Hippocampal formation (tissue), 2 donors: ENCODE measurements at places on chromosomes 7 and 10.

DNA sequence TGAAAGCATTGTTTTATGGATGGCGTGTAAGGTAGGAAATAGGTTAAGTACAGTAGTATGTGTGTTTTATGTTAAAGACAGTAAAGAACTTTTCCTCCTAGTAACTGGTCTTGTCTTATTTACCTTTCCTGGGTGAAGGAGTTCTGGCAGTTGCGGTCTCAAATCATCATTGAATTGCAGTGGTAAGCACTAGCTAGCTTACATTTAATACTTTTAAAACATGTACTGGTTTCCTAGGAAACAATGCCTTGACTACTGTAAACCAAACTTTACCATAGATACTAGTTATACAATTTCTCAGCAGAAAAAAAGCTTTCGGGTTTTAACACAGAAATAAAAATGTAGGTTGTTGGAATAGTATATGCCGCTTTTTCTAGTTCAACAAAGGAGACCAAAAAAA, 37.7 kb downstream of the PRKG1 start:
- DNase-seq = no peak

GRCh38 chr7:29599026-29599425, 35.4 kb downstream of the PRR15 start:
- no peak for DNase-seq

DNA sequence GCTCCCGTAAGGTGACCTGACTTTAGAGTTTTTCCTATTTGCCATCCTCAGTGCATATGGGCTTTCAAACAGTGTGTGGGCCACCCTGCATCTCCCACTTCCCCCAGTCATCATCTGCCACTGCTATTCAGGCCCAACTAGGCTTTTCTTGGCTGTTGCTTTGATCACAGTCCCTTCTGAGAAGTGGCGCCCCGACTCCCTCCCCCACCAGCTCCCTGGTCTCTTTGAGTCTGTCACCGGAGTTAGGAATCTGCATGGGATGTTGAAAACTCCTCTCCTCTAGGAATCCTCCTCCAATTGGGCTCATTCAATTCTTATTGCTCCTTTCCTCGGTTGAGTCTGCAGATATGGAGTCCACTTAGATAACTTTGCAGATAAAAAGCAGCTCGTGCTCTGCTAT, 32.1 kb downstream of the HIF1AN start:
- DNase-seq = no peak

DNA sequence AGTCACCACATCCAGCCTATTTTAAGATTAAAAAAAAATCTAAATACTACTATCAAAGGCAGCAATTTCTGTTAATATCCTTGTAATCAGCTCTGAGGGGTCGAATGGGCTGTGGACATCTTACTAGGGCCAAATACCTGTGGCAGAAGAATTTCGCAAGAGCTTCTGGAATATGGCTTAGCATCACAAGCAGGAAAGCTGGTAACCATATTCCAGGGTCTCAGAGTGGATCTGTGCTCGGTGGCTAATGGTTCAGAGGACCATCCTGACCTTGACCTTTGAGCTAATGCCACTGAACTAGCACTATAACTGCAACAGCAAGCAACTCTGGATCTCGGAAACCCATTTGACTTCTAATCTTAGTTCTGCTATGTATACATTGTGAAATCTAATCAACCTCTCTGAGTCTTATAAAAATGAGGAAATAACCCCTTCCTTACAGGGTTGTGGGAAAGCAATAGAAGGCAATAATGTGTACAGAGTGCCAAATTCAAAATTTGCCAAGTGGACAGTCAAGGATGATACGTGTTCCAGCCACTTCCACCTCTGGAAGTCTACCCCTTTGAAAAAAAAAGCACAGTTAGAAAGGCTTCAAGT, 65.5 kb downstream of the CYP26A1 start:
- no peak for DNase-seq

DNA sequence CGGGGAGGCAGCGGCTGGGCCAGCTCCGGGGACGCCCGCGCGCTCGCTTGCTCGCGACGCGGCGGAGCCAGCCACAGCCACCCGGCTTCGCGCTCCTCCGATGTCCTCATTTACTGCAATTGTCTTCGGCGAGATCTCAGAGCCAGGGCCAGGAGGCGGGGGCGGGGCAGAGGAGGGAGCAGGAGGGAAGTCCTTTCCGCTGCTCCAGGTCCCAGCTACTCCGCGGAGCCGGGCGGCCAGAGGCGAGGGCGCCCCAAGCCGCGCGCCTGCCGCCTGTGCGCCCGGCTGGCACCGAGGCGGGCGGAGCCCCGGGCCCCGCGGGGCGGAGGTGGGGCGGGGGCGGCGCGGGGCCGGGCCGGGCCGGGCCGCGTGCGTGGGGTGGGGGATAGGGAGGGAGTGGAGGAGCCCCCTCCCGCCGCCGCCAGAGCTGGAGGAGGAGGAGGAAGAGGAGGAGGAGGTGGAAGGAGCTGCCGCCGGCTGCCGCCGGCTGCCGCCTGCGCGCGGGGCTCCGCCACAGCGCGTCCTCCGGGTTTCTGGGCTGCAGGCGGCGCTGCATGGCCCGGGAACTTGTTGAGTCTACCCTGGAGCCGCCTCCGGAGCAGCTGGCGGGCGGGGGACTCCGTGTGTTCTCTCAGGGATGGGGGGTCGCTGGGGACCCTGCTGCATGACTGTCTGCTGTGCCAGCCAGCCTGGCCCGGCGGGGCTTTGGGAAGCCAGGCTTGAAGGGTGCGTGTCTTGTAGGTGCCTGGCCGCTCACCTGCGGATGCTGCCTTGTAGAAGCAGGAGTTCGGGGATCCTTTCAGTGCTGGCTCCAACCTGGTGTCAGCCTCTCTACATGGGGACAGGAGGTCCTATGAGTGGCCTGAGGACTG, at the start of gene INSYN2A:
TSS of gene INSYN2A (minus strand) at position 310 of the 872 bp plus-strand sequence. CDS start 20,196 bp downstream, outside the sequence.
- DNase-seq = peak; percentile 49

DNA sequence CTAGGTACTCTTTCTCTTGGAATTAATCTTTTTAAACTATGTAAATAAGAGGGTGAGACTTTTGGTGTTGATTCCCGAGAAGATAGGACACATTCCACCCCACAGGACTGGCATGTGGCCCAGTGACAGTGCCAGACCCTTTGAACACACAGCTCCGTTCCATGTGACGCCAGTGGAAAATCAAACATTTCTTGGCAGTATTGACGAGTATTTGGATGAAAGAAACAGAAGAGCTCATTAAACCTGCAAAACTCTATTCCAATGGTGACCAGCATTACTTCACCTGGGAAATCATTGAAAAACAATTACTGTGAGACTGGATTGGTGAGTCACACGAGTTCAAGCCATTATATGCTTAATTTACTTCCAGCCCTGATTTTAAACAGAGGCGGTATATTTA, 25.8 kb downstream of the AKR1E2 start:
- no peak for DNase-seq

GRCh38 chr7:15461576-15461975, 100.2 kb downstream of the AGMO start:
- no peak for DNase-seq

- DNase-seq = peak; percentile 92
These were observed 38.1 kb downstream of the USP54 start for GRCh38 chr10:73552819-73553715.

DNA sequence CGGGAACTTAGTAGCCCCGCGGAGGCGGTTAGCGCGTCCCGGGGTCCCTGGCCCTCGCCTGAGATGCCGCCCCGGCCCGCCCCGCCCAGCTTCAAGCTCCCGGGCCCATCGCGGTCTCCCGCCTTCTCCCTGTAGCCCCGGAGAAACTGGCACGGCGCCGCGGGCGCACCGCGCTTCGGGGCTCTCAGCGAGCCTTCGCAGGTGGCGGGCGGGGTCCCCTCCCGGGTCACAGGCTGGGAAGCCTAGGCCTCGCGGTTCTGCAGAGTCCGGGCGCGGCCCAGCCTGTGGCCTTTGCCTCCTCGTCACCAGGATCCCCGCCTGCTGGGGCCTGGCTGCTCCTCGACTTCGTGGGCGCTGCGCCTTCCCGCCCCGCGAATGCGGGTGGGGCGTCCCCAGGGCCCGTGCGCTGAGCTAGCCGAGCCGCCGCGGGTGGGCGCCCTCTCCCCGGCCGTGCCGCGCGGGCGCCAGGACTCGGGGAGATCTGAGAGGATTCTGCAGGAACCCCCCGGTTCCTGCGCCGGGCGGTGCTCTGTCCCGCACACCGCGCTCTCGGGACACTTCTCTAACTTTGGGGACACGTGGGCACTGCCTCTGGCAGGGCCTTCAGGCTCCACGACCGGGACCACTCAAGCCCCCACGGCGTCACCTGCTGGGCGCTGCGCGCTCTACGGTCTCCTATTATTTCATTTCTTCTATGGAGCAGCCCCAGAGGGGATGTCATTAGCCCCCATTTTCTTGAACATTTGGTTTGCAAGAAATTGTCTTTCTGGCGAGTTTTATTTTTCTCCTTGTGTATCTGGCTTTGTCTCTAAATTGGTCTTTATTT, 682 bp upstream of the RGS10 start:
- peak; percentile 12 for DNase-seq

- no peak for DNase-seq
These were observed 64.3 kb downstream of the ZRANB1 start for GRCh38 chr10:125006188-125006680.

DNA sequence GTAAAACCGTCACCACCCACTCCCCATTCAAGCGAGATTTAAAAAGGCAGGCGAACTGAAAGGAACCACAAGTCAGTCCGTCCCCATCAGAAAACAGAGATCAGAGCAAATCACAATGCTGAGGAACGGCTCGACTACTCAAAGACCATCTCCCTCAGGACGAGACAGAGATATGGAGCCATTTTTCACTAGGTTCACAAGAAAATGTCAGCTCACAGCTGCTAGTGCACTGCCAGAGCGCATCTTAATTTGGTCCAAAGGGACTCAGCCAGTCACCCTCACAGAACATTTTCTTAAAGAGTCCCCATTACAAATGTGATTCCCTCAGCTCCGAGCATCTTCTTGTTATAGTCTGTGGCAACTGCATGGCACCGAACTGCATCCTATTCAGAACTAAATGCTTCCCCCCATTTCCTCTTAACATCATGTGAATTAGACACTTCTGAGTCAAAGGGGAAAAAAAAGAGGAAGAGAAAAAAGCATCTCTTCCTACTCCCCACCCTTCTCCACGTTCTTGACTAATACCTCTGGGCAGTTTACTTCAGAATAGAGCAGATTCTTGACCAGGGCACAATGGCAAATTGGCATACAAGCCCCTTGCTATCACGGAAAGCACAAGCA, 683.9 kb downstream of the MAGI2 start:
- peak; percentile 58 for DNase-seq

- no peak for DNase-seq
These were observed 79.3 kb upstream of the ACBD5 start for GRCh38 chr10:27319752-27320431.

GRCh38 chr7:96349572-96349971, 27.7 kb upstream of the SLC25A13 start:
- no peak for DNase-seq

GRCh38 chr7:51080622-51081269, 235.9 kb downstream of the COBL start:
- DNase-seq = peak; percentile 29

DNA sequence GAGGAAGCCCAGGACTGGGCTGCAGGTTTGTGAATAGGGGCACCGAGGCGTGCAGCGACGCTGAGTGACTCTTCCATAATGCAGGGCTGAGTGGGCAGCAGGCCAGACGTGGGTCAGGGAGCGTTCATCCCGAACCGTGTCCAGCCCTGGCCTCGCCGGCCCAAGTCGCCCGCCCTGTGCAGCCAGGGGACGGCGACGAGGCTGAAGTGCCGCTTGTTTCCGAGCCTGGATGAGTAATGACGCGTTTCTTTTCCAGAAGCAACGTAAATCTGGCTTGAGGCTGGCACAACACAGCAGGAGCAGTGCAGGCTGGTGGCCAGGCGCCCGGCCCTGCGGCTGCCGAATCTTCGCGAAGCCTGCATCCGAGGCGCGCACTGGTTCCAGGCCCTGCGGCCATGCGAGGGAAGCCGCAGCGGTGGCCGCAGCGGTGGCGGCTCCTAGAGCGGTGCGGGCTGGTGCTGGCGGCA, 74.0 kb upstream of the SEC61G start:
- no peak for DNase-seq

DNA sequence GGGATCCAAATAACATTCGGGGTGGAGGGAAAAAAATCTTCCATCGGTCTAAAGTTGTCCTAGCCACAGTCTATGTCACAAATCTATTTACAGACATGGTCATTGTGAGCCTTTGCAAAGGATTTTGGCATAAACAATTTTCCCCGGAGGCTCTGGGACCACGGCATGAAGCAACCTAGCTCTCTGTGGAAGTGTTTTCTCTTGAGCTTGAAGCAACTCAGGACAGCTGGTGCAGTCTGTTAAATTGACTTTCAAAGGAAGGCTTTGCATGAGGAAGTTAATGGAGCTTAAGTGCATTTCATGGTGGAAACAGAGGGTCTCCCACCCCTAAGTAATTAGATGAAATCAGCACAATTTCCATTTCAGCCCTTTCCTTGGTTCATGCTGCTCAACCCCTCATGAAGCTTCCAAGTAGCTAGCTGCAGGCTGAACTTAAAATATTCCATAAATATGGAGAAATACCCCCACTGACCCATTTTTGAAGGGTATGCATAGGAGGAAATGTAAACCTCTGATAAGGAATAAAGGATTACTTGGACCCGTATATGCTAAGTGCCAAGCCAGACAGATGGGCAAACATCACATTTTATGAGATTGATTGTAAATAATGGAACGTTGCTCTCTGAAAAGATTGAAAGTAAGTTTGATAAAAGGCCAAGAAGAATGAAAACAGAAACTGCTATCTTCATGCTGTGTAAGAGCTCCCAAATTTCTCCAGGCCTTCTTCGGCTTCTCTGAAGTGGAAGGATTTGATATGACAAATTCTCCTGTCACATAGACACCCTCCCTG, 39.9 kb downstream of the CCDC3 start:
- no peak for DNase-seq

- no peak for DNase-seq
These were observed 33.3 kb downstream of the CALML3 start for GRCh38 chr10:5557799-5558771.

- no peak for DNase-seq
These were observed 87.9 kb downstream of the STRA8 start for GRCh38 chr7:135321556-135321955.

- DNase-seq = no peak
These were observed 21.2 kb upstream of the KDM7A start for GRCh38 chr7:140197938-140198337.

- no peak for DNase-seq
These were observed 50.8 kb downstream of the KCNH2 start for GRCh38 chr7:150927157-150927955.

- no peak for DNase-seq
These were observed 335.4 kb downstream of the CXCL12 start for GRCh38 chr10:44049301-44050015.

GRCh38 chr7:47376991-47377616, 204.8 kb downstream of the TNS3 start:
- DNase-seq = no peak
